ENCODE measurements at places on chromosomes 12 and 14.

DNA sequence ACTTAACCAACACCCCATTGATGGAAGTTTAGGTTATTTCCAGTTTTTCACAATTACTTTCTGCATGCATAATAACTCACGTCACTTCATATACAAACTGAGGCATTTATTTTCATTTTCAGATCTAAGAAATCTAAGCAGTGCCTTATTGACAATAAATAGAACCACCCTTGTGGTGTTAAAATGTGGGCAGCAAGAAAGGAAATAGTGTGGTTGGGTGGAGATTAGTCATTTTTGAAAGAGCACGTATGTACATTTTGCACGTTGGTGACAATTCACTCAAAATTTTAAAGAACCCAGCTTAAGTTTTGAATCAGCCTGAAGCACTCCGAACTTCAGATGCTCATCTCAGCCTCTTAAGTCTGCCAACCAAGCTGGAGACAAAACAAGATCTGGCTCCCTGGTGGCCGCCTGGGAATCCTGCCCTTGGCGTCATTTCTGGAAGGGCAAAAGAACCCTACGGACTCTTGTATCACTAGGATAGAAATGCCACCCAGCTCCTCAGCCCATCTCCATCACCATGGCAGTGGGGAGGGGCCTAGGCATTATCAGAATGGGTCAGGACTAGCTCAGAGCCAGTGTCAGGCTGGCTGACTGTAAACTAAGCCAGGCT is 89.5 kb upstream of the BCL2L14 start:
- peak; percentile 92 for DNase-seq

DNA sequence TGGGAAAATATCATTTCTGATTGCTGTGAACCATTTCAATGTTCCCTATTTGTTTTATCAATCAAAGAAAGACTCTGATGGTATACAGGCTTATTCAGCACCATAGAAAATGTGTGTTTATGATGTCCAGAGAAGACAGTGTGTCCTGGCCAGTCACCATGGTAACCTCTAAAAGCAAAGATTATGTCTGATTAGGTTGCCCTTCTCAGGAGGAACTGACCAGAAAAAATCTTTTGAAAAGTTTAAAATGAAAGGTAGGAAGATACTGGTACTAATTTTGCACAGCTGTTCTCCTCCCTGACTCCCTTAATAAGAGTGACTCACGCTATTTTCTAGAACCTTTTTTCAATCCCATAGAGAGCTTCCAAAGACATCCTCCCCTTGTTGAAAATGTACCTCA is 391.8 kb upstream of the DCN start:
- DNase-seq: no peak

DNA sequence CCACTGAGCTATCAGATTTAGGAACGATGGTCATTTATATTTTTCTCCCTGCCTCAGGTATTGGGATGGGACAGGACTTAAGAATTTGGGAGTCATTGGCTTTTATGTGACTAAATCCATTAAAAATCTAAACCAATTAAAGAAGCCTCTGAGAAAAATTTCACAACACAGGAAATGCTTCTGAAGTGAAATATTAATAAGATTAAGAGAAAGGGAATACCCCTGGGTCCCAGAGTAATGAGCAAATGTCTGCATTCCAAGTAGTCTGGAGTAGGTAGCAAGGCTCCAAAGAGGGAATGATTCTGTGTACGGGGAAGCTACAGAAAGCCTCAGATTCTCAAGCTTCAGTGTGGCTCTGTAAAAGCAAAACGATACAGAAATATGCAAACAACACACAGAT is 707 bp upstream of the MED6 start:
- no peak for DNase-seq

- no peak for DNase-seq
Measured at GRCh38 chr12:124684496-124684895, 117.1 kb upstream of the NCOR2 start.

GRCh38 chr14:94303111-94303510 is 10.0 kb upstream of the SERPINA10 start:
- DNase-seq: peak; percentile 36

- no peak for DNase-seq
Measured at GRCh38 chr12:82659343-82660207, 27.1 kb upstream of the TMTC2 start.

DNA sequence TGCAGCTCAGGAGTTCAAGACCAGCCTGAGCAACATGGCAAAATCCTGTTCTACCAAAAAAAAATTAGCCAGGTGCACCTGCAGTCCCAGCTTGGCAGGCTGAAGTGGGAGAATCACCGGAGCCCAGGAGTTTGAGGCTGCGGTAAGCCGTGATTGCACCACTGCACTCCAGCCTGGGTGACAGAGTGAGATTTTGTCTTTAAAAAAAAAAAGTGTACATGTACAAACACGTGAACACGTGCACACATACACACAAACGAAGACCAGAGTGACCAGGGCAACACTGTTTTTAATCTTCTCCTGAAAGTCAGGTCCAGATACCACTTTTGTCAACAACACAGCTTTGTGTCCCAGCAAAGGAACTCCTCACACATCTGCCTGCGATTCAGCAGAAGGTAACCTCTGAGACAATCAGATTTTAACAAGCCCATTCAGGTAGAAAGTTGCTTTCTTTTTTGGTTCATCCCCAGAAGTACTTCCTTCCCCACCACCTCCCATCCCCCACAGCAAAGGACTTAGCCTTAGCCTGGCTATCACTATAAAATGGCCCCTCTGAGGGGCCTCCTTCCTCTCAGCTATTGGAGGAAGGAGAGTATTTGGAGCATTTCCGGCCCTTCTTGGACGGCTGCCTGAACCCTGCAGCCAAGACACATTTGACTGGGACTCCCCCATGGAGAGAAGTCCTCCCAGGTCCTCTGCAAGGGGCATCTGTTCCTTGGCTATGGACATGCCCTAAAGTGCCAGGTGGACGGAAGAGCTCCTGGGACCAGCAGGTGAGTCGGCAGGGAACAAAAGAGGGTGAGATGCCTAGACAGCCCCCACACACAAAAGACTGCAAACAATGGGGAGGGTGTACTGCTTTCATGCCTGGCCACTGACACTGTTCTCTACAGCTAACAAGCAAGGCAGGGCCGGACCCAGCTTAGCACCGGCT is 9.8 kb downstream of the CTDSP2 start:
- DNase-seq: peak; percentile 81

GRCh38 chr12:89160716-89161123 is 191.6 kb downstream of the DUSP6 start:
- DNase-seq: peak; percentile 70

DNA sequence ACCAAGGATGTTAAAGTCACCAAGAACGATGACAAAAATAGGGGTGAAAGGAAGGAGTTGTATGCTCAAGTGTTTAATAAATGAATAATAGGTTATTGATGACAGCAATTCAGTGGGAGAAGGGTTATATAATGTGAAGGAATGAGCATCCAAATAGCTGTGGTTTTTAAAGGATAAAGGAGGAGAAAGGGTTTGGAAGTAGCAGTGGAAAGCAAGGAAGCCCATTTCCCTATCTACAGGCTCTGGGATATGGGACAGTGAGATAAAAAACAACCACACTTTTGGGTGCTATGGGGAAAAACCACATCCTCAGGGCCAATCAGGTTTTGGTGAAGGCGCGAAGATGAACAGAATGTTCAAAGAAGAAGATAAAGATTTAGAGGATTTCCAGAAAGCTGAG is 258.6 kb downstream of the ZFP36L1 start:
- no peak for DNase-seq

GRCh38 chr14:81521356-81521755 is 12.3 kb downstream of the SEL1L start:
- no peak for DNase-seq
